ENCODE measurements at places on chromosomes 7 and 10.

- no peak for DNase-seq
Observed at GRCh38 chr7:74294191-74294998, 5.2 kb downstream of the CLIP2 start.

DNA sequence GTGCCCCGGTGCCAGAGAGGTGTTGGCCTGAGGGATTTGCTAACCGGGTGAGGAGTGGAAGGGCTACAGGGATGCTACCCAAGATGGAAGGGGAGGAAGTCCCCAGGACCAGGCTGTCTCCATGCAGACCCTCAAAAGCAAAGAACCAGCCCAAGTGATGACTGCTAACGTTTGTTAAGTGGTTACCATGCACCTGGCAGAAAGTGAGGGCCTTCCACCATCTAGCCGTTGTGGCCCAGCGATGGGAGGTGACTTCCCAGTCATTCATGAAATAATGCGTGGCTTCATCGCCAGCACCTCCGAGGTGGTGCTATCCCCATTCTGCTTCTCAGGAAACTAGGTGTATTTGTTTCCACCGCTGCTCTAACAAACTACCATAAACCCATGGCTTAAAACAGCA, 86.8 kb upstream of the LANCL2 start:
- DNase-seq: no peak

DNA sequence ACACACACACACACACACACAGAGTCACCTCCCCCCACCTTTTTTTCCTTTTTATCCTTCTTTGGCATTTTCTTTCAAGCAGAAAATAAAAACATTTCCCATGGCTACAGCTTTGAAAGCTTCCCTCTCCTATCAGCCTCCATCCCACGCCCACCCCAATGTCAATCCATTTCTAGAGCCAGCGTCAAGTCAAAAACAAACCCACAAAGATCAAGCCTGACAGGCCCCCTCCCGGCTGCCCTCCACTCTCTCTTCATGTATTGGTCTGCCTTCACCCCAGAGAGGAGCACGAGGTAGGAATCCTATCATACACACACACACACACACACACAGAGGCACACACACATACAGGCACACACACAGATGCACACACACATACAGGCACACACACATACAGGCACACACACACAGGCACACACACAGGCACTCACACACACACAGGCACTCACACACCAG, 8.0 kb upstream of the TNRC18 start:
- DNase-seq: no peak

- DNase-seq: no peak
Observed at GRCh38 chr10:5461914-5462840, 37.2 kb downstream of the CALML5 start.

DNA sequence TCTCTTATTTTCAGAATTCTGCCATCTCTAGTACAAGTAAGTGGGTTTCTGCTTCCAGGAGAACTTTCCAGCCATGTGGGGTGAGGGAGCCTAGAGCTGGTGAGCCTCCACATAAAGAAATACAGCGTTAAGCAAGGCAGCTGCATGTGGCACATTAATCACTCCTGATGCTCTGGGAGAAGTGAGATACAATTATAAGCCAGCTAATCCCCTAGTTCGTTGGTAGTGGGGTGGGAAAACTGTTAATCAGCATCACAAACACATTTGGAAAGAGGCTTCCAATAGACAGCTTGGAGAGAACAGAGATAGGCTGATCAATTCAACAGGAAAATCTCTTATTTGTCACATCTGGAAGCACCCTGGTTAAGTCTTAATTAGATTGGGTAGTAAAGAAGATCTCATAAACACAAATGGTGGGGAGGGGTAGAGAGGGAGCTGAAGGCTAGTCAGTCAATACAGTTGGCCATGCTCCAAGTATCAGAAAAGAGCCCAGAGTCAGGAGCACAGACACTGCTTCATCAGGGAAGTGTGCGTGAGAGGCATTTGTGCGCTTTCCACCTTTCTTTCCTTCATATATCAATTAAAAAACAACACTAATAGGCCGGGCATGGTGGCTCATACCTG, 130.6 kb downstream of the SORCS1 start:
- DNase-seq: no peak

DNA sequence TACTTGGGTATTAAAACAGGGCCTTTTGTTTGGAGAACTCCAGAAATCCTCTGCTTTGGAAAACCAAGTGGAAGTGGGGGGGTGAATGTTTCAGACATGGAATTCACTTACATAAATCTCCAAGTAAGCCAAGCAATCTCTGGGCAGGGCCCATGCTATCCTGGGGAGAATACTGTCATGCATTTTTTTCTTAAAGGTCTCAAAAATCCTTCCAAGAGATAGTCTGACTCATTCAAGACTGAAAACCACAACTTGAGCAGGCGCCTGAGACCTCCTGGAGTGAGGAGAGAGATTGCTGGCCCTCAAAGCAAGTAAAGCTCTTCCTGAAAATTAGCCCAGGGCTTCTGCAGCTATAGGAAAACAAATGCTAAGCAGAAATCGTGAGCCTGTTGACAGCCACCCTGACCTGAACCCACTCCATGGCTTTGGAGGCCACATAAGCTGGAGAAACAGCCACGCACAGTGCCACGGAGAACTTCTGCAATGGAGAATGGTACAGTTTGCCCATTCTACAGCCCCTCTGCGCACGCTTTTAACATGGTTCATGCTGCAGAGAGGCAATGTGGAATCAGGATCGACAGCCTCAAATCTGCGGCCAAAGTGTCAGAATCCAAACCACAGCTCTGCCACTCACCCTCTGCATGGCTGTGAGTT, 203.1 kb upstream of the AUTS2 start:
- no peak for DNase-seq

- no peak for DNase-seq
Observed at GRCh38 chr7:155136619-155137243, 66.6 kb downstream of the HTR5A start.

DNA sequence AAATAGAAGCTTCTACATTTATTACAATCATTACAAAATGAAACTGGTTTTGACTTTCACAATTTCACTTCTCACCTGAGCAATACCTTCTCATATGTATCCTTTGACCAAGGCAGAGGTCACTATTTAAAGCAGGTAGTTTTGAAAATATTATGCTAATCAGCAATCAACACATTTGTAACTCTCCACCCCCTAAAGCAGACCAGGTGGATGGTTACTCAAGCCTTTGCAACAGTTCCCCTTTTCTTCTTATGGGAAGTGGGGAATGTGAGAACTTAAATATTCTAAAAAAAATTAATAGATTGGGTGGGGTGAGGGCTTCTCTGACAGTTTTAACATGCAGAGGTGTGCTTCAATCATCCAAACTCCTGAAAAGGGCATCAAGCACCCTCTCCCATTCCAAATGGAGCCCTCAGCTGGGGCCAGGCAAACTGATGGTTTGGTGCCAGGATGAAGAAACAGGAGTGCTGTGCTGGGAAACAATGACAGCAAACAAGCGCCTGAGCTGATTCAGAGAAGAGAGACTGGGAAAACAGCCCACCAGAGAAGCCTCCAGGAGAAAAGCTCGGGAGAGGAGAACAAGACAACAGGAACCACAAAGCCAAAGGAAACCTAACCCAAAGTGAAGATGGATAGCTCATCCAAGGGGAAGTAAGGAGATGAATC, 17.1 kb downstream of the RAPGEF5 start:
- no peak for DNase-seq

- no peak for DNase-seq
Observed at GRCh38 chr7:144827621-144828020, 8.2 kb downstream of the TPK1 start.

GRCh38 chr10:78507510-78508160, 474.0 kb downstream of the RPS24 start:
- no peak for DNase-seq

DNA sequence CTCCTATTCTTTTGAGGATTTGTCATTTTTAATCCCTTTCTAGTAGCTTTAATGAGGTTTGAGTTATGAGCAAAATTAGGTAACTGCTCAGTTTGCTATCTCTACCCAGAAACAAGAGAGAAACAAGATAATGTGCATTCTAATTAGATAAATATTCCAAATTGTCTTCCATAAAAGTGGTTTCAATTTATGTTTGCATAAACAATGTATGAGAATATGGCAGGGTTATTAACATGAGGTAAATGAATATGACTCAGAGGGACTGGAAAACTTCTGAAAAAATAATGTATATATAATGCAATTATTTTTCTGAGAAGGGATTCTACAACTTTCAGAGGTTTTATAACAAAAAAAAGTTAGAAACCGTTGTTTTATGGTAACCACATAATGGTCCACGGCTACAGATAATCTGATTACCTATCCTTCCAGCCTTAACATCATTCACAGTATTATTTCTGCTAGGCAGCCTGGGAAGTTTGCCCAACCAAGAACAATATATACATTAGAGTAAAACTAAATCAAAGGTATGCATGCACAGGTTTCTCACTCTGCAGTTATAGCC, 101.2 kb downstream of the CRPPA start:
- DNase-seq: no peak

DNA sequence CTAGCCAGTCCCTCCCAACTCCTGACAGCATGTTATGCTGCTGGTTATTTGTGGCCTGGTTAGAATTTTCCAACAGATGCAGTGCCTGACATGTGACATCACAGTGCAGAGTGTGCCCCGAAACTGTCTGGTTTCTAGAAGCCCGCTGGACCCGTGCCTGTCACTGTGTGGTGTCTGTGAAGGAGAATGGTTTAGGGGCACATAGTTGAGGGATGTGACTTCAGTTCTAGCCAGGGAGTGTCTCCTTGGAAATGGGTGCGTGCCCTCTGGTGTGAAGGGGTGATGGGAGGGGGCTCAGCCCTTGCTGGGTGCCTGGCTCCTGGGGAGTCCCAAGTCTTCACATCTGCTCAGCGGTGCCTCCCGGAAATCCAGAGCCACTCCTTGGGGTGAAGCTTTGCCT, 303.6 kb downstream of the GLRX3 start:
- no peak for DNase-seq

GRCh38 chr7:333393-333764, 43.4 kb downstream of the FOXL3 start:
- no peak for DNase-seq

GRCh38 chr7:80611779-80612178, 26.7 kb upstream of the CD36 start:
- DNase-seq: no peak

All from stimulated activated CD4-positive, alpha-beta T cell treated with anti-CD3 and anti-CD28 coated beads, Interleukin-4, amount 100 ng/mL, for 48 hours (primary cell).